ENCODE measurements at places on chromosomes 3 and 15.

DNA sequence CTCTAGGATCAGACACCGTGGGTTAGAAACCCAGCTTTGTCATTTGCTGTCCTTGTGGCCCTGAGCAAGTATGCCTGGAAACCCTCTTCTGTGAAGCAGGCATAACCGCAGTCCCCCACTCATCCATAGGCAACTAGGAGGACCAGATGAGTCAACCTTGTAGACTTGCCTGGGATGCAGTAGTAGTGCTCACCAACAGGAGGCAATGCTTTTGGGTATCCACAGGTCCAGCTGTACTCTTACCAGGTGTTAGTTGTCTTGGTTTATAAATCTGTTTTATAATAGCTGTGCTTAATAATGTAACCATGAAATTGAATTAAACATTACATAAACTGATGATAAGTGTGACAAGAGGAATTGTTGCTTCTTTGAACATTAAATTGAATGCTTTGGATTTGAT is 389.3 kb downstream of the IL20RB start:
- no peak for DNase-seq

DNA sequence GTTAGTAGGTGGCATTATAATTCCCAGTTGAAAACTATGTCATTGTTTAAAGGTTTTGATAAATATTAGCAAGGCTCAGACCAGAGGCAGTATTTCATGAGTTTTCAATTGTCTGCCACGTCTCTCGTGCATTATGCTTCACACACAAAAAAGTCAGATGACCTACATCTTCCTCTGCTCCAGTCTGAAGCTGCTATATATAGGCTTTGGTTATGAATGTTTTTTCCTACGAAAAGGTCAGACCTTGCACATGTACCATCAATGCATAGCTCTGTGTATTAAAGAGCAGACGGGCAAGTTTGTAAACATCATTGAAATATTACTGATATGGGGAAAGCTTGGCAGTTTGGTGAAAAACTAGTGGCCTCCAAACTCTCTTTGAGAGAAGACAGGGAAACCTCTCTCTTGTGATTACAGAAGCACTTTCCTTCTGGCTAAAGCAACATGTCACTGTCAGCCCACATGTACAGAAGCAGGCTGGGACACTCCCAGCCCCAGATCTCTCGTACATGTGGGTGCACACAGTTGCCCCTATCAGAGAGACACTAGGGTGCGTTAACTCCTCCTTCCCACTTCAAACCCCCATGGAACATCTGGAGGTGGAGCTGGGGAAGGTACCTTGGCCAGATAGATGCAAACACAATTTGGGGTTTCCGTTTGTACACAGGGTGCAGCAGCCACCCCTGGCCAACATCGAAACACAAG is 184.0 kb upstream of the BCL6 start:
- no peak for DNase-seq

- no peak for DNase-seq
These were observed 563.5 kb downstream of the OCA2 start for GRCh38 chr15:27535445-27536129.

DNA sequence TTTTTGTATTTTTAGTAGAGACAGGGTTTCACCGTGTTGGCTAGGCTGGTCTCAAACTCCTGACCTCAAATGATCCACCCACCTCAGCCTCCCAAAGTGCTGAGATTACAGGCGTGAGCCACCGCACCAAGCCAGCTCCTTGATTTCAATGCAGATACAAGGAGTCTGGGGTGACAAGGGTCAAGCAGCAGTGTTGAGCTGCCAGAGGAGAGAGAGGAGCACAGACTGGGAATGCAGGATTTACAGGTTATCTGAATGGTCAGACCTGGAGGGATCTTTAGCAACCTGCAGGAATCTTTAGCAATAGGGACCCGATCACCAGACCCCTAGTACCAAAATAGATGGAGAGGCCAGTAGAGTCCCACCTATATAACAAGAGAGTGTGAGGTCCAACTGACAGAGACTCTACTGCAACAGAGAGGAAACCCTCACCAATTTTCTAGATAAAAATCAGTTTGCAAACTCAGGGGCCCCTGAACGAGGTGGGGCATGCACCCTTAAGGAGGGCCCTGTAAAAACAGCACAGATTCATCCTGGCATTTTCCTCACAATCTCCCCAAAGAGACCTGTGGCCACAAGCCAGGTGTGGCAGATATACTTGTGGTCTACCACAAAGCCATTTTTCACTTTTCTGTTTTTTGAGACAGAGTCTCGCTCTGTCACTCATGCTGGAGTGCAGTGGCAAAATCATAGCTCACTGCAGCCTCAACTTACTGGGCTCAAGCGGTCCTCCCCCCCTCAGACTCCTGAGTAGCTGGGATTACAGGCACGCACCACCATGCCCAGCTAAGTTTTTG is 10.7 kb upstream of the SHISA5 start:
- DNase-seq: no peak

DNA sequence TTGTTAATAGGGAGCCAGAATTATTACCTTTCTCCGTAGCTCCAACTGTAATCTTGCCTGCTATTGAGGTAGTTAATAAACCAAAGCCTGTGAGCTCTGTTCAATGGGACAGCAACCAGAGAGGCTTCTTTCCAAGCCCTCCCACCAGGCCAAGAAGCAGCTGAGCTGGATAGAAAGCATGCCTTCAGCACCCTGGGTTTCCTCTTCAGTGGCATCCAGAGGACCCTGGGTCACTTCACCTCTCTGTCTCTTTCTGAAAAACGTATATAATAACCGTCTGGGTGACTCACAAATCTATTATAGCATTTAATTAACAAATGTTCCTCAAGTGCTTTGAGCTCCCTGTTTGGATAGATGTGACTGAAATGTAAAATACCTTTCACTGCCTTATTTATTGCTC is 420.0 kb downstream of the LPP start:
- no peak for DNase-seq

All from fibroblast of skin of left biceps (primary cell).